ENCODE measurements at places on chromosomes 16 and 17.

DNA sequence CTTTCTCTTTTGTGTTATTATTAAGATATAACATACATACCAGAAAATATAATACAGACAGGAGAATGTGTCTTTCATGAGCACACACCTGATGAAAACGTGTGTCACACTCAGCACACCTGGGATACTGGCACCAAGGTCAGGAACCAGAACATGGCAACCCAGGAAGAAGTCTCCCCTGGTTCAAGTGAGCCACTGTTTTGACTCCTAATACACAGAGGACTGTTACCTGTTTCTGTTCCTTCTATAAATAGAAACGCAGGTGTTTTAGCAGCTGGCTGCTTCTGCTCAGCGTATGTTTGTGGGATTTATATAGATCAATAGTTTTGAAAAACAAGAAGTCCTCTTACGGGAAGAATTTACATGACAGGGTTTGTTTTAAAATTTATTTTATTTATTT, 3.5 kb downstream of the SEC14L1 start:
- no peak for DNase-seq

DNA sequence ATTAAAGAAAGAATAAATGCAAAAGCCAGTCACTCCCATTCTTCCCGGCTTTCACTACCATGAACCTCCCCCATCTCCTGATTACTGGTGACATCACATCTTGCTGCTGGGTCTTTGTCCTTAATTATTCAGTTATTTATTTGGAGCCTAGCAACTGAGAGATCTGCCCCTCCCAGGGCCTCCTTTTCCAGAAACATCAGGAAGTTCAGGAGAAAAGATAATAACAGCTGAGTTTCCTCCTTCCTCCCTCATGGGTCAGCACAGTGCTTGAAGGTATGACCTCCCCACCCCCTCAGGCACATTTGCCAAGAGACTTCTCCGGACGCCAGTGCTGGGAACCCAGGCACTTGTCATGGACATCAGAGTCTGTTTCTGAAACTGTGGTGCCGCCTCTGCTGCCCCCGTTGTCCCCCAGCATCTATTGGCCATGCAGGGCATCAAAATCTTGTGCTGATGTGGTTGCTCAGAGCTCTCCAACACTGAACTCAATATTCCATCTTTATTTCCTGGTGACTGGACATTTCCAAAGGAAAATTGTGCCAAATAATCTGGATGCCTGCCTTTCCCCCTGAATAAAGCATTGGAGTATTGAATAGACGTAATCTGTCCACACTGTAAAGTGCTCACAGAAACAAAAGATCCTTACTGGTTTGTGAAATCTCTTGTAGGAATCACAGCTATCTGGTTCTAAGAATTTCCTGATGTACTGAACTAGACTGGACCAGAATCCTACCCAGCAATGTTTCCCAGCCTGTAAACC, 71.8 kb downstream of the ZNF18 start:
- DNase-seq, result no peak

DNA sequence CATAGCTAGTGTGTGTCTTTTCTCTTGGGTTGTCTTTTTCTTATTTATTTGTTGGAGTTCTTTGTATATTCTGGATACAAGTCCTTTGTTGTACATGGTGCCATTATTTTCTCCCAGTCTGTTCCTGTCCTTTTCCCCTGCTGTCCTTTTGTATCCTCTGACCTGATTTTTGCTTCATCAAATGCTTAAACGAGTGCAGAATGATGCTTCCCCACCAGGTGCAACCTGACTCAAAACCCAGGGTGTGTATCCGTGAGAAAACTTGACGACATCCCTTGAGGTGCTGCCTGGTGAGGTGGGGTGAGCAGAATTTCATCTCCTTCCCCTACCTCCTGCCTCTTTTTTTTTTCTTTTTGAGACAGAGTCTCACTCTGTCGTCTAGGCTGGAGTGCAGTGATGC, 88.6 kb downstream of the NTN1 start:
- DNase-seq, result no peak

DNA sequence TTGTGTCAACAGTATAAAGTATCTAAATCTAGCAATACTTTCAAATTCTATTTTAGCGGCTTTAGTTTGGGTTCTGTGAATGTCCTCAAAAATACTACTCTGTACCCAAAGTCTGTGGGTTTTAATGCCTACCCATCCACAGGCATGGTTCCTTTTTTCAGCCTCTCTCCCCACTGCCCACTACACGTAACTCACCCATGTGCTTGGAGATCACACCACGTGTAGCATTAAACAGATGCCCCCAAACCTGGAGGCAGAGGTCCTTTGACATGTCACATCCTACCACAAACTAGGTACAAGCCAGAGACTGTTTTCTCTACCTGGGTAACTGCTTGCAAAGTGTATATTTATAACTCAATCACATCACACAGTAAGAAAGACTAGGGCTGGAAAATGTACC, 5.4 kb downstream of the DYNC1LI2 start:
- DNase-seq, result no peak

DNA sequence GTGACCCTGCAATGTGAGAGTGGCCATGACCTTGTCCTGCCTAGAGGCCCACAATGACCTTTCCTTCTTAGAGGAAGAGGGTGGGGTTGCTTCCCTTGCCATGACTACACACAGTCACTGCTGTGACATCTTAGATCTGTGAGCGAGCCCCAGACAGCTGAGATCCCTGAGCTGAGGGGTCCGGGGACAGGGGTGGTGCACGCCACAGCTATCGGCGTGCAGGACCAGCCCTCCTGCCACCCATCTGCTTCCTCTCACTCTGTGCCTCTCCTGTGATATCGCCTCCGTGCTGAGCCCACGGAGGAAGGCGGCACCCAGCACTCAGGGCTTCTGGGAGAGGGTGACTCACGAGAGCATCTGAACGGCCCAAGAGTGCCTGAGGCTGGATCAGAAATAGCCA, 35.2 kb downstream of the KIAA0513 start:
- no peak for DNase-seq
